Activated CD8-positive, alpha-beta memory T cell treated with anti-CD3 and anti-CD28 coated beads, Interleukin-2, amount 10 ng/mL, durations not matched to agents 7 days and 5 days (primary cell): ENCODE measurements at places on chromosomes 16 and 17. TPM values are rescaled to one million over a fixed set of nuclear protein-coding genes. Genes with fewer than 3 reads are reported as not detected.

The GNAO1 gene
- 1.5 TPM for total RNA-seq

The NPIPA7 gene
- total RNA-seq, result 12.9 TPM

The KRT12 gene
- not detected for total RNA-seq

DNA sequence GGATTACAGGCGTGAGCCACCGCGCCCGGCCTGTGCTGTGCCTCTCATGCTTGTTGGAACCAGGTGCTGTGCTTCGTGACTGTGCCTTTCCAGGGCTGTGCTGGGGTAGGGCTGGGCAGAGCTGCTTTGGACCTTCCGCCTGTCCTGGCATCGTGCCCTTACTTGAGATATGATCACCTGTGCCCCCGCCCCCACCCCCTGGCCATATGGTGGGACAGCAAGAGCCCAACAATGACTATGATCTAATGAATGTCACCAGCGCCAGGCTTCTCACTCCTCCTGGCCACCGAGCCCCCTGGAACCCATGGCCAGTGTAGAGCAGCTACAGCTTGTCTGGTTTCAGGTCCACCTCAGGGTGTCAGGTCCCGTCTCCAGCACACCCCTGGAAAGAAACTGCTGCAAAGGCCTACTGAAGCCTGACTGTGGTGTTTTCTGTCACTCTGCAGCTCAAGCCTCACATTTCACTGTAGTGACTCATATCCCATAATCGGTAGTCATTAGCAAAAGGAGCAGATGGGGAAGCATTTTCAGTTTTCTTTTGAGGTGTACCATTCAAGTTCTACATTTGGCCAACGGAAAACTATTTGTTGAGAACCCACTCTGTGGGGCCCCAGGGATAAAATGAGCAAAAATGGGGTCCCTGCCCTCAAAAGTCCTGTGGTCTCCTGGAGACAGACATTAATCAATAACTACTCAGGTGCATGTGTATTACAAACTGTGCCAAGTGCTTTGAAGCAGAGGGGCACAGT is 22.1 kb downstream of the FCSK start:
- DNase-seq, result peak; percentile 81

DNA sequence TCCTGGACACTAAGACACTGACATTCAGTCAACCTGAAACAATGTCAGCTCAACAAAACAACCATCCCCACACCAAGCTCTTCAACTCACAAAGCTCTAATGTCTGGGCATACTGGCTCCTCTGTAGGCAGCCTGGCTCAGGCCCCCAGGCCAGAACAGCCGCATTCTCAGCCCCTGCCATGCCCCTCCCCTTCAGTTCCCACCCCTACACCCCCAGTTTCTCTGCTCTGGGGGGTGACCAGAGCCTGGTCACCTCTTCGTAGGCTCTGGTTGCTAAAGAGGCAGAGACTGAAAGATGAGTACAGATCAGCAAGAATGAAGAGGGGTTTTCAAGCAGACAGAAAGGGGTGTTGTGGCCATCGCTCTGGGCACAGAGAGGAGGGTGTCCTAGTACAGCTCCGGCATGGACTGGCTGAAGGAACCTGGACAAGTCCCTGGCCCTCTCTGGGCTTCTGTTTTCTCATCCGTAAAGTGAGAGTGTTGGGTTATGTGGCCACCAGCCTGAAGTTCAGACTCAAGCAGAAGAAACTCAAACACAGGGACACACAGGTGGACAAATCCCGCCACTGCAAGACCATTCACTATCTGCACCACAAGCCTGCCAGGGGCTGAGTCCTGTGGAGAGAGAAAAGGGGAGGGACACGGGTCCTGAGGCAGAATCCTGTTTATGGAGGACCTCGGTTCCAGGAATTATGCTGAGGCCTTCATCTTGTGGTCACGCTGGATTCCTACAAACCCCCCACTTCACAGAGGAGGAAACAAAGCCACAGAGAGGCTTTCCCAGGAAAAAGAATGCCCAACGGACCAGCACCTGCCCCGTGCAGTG is 987 bp upstream of the SLC4A1 start:
- no peak for DNase-seq

- DNase-seq, result no peak
Observed at GRCh38 chr17:2405247-2405926, 4.5 kb upstream of the MNT start.

GRCh38 chr17:47338026-47338425 is 14.3 kb downstream of the EFCAB13 start:
- no peak for DNase-seq

GRCh38 chr17:55690105-55690508 is 32.6 kb downstream of the TMEM100 start:
- no peak for DNase-seq

DNA sequence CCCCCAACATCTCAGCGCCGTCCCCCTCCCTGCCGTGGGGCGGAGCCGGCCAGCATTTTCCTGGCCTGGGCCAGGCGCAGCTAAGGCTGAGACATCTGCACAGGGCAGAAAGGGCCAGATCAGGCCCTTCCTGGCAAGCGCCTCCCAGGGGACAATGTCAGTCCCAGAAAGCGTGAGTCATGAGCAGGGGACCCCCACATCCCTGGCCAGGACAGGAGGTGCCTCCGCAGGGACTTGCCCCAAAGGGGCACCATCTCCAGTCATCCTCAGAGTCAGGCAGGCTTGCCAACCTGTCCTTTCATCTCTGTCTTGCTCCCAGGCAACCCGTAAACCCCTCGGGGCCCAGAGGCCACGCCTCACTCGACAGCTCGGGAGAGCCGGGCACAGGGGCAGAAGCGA is 43.2 kb downstream of the SOCS1 start:
- no peak for DNase-seq

GRCh38 chr17:32861981-32862380 is 14.9 kb downstream of the MYO1D start:
- DNase-seq, result no peak

DNA sequence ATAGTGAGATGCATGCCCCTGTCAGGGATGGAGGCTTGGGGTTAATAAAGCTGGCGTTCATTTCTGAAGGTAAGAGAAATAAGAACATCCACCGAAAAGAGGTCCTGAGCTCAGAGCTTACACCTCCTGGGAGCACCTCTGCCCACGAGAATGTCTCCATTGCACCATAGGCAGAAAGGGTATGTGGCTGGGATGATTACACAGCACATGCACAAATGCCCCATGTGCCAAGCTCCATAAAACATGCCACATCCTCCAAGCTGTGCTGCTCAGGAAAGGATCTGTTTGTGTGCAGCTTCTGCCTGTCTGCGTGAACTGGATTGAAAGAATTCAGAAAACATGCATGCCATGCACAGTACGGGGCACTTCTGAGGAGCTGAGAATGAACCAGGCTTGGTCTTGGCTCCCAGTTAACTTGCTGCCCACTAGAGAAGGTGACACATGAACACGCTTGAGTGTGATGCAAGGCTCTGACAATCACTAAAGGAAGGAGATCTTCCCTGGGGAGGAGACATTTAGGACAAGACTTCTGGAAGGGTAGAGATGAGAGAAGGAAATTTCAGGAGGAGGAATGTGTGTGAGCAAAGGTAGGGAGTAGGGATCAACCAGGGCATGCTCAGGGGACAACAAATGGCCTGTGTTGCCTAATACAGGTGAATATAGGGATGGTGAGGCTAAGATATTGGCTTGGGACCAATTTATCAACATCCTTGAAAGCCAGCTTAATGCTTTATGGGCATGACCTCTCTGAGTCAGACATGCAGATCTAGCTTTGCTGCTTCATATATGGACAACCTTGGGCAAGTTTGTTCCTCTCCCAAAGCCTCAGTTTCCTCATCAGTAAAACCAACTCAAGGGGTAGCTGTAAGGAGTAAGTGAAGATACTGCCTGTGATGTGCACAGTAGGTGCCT is 32.0 kb upstream of the SMPD3 start:
- DNase-seq, result no peak
